ENCODE measurements at places on chromosomes 11 and 22. TPM values are rescaled to one million over a fixed set of nuclear protein-coding genes. Genes with fewer than 3 reads are reported as not detected.

The ABCC8 gene
- not detected for polyA plus RNA-seq

The TMEM126B gene
- polyA plus RNA-seq = 58.9 TPM

The CFAP300 gene
- polyA plus RNA-seq = 2.7 TPM

The SCGB1D2 gene
- not detected for polyA plus RNA-seq

The CHKA gene
- polyA plus RNA-seq = 70.0 TPM

The RTN4R gene
- polyA plus RNA-seq = 18.9 TPM

The ZNF195 gene
- polyA plus RNA-seq = 27.5 TPM

The OR2AT4 gene
- polyA plus RNA-seq = not detected

The STIP1 gene
- 115 TPM for polyA plus RNA-seq

The OR10A2 gene
- 0.12 TPM for polyA plus RNA-seq

The SULT4A1 gene
- 2.8 TPM for polyA plus RNA-seq

The MMP10 gene
- 1.5 TPM for polyA plus RNA-seq

The KRTAP5-5 gene
- 0.54 TPM for polyA plus RNA-seq

The PARVG gene
- polyA plus RNA-seq = 0.77 TPM

The HBE1 gene
- 1.5 TPM for polyA plus RNA-seq

The OVOL1 gene
- 20.8 TPM for polyA plus RNA-seq

Measured in hepatocyte (in vitro differentiated cells).